Amygdala (tissue), 56 donors: ENCODE measurements at places on chromosomes 2 and 18.
A peak's percentile ranks its signal among the peaks of the same experiment; 100 is the strongest.

DNA sequence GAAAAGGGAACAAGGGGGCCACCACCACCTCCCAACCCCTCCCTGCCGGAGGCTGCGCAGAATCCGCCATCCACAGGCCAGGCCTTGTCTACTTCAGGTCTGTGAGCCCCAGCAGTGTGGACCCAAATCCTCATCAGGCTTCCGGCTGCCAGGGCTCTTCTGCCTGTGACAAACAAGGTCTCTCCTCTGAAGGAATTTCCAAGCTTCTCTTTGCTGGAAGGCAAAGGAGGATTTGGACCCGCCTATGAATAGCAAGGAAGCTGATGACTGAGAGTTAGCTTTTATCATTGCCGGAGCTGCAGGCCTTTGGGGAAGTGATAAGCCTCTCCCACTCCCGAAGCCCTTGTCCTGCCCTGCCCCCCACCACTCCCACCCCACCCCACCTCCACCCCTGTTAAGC is 93.7 kb upstream of the SH3BP4 start:
- no peak for DNase-seq

- DNase-seq: no peak
Observed at GRCh38 chr2:49029406-49029805, 124.9 kb downstream of the FSHR start.

- DNase-seq: no peak
Observed at GRCh38 chr2:68837164-68837860, 33.9 kb downstream of the BMP10 start.

DNA sequence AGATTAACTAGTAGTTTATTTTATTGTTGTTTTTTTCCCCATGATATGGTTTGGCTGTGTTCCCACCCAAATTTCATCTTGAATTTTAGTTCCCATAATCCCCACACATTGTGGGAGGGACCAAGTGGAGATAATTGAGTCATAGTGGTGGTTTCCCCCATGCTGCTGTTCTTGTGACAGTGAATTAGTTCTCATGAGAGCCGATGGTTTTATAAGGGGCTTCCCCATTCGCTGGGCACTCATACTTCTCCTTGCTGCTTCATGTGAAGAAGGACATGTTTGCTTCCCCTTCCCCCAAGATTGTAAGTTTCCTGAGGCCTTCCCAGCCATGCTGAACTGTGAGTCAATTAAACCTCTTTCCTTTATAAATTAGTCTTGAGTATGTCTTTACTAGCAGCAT is 36.5 kb downstream of the GALNT14 start:
- no peak for DNase-seq

DNA sequence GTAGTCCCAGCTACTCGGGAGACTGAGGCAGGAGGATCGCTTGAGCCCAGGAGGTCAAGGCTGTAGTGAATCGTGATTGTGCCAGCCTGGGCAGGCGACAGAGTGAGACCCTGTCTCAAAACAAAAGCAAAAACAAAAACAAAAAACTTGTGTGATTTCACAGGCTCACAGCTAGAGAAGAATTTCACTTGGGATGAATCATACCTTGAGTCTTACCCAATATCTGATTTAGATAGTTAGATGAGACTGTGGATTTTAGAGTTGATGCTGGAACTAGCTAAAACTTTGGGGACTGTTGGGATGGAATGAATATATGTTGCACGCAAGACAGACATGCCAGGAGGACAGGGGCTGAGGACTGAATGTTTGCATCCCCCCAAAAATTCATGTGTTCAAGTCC is 4.4 kb downstream of the ANKRD29 start:
- DNase-seq: no peak

GRCh38 chr2:55003706-55004639 is 46.3 kb downstream of the RTN4 start:
- no peak for DNase-seq

- no peak for DNase-seq
Observed at GRCh38 chr2:38394903-38395341, 17.8 kb upstream of the ATL2 start.

- DNase-seq: no peak
Observed at GRCh38 chr2:233007270-233007669, 5.8 kb downstream of the NGEF start.

GRCh38 chr2:191691016-191691735 is 13.2 kb downstream of the NABP1 start:
- peak; percentile 6 for DNase-seq

GRCh38 chr2:108591163-108591562 is 56.9 kb downstream of the LIMS1 start:
- no peak for DNase-seq

DNA sequence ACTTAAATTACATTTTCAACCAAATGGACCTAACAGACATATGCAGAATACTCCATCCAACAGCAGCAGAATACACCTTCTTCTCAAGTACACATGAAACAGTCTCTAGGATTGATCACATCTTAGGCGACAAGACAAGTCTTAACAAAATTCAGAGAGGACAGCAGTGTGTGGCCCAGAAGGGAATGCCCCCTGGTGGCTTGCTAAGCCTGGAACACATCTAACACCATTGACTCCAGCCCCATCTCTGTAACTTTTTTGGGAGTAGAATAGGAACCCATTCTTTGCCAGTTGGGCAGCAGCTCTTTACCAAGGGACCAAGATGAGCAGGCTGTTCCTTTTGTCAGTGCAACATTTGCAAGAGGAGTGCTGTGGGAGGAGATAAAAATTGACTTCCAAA is 249.9 kb downstream of the PLCL1 start:
- no peak for DNase-seq

GRCh38 chr2:240215676-240216051 is 75.2 kb upstream of the OTOS start:
- DNase-seq: no peak

DNA sequence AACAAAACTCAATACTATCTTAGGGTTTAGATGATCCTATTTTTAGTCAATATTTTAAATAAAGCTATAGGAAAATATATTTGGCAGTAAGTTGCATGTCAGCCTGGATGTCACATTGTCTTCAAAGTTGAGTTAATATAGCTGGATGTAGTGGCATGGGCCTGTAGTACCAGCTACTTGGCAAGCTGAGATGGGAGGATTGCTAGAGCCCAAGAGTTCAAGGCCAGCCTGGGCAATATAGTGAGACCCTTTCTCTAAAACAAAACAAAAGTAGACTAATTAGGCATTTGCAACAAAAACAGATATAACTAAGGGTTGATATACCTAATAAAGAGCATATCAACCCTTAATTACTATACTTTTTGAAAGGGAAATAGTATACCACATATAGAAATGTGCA is 254.6 kb upstream of the KCNJ3 start:
- no peak for DNase-seq

- no peak for DNase-seq
Observed at GRCh38 chr18:69878213-69878933, 69.3 kb downstream of the CD226 start.

- DNase-seq: no peak
Observed at GRCh38 chr2:172858473-172858745, 122.8 kb downstream of the RAPGEF4 start.

DNA sequence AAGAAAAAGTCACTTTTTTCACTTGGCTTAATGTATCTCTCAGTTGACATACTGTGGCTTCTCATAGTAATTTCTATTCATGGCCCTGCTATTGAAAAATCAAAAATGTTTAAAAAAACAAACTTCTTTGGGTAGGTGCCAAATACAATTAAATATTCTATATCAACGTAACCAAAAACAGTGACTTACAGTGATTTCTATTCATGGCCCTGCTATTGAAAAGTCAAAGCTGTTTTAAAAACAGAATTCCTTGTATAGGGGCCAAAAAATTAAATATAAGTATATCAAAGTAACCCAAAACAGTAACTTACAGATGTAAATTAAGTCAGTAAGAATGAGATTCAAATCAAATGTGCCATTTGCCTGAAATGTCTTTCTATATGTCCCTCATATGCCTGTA is 31.4 kb upstream of the CD302 start:
- no peak for DNase-seq

DNA sequence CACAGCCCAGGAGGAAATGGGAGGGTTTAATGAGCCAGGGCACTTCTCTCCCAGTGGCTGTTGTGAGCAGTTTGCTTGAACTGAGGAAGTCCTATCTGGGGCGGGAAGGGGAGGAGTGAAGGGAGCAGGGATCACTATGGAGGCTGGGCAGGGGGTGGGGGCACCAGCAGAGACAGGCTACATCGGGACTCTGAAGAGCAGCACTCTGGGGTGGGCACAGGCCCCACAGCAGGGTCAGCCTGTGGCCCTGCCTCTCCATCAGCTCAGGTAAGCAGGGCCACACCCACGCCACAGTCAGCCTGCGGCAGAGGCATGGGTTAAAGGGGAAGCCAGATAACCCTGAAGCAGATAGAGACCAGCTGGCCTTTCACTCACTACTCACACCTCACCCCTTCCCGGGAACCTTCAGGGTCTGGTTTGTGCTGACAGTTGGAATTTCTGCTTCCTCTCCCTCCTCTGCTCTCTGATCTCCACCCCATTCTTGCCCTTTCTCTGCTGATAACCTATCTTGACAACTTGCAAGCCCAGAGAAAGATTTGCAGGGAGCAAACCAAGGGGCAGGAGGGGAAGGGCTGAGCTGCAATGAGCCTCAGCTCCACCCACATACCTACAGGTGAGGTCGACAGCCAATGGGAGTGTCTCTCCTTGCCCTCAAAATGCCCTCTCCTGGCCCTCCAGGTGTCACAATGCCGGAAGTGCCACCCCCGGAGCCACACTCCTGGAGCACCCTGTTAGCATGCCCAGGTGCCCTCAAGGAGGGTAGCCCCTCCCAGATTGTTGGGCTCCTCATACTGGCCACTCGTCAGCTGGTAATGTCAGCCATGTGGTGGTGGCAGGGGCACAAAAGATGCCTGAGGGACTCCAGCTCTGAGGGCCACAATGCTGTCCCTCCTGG is 3.7 kb downstream of the SIGLEC15 start:
- no peak for DNase-seq

DNA sequence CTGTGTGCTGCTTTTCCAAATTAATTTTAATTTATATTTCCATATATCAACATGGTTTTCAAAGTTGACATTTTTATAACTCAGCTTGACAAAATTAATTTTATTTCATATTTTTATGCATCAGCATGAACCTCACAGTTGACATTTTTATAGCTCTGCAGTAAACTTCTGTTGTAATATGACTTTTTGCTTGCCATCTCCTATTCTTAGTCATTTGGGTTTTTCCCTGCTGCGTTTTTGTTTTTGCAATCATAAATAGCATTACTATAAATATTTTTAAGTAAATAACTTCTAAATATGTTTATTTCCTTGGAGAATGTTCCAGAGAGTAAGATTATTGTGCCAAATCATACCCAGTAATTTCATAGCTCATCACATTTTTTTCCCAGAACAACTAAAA is 21.0 kb upstream of the L3MBTL4 start:
- DNase-seq: no peak

DNA sequence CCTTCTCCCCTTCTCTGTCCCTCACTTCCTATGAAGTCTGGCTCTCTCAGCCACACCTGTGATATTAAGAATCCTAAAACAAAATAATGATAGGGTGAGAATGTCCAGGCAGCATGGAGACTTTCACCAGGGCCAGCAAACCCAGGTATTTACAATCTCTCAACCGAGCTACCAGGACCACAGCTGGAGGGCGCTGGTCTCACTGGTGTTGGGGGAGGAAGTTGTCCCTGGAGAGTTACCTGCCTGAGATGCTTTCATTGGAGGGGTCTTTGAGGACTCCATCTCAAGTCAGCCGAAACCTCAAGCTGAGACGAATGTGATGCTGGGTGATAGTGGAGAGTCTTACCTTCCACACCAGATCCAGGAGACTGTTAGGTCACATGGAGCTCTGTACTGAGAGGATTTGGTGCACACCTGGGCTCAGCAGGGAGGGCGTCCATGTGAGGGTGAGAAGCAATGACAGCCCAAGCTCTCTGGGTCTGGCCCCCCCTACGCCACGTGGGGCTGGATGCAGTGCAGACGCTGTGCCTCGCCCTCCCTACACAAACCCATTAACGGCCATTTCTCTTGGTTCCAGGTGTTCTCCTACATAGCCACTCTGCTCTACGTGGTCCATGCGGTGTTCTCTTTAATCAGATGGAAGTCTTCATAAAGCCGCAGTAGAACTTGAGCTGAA is 27.4 kb downstream of the MAL start:
- no peak for DNase-seq

- DNase-seq: no peak
Observed at GRCh38 chr2:8090748-8091700, 590.8 kb upstream of the ID2 start.

DNA sequence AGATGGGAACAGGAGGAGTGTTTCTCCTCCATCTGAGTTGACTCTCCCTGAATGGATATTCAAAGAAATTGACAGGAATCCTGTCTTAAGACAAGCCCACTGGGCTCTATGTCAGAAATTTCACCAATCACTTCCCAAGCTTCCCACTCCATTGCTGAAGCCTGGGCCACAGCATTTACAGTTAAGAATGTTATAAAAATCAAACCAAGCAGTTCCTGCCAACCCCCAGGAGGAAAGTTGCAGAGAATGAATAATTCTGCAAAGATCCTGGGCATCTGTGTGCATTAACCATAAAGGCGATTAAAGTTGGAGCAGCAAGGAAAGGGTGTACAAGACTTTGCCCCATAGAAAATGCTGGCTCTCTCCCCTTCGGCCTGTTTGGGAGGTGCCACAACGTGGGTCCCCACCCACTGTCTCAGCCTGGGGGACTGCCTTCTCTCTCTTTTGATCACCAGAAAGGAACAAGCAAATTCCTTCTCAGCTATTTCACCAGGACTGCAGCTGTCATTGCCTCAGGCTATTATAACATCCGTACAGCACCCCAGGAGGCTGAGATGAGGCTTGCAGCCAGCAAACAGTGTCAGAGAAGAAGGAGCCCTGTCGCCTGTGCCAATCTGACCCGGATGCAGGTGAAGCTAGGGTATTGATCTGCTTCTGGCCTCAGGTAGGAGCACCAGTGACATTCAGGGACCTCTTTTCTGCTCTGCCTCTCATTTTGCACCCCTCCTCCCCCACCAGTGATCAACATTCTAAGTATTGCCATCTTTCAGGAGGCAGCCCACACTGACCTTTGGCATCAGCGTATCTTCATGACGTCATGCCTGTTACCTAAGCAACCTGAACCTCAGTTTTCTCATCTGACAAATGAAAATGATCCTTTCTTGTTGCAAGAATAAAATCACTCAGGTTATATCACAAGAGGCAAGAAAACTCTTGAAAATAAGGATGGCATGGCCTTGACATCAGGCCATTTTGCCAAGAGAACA is 219.0 kb downstream of the SH3BP4 start:
- DNase-seq: no peak

DNA sequence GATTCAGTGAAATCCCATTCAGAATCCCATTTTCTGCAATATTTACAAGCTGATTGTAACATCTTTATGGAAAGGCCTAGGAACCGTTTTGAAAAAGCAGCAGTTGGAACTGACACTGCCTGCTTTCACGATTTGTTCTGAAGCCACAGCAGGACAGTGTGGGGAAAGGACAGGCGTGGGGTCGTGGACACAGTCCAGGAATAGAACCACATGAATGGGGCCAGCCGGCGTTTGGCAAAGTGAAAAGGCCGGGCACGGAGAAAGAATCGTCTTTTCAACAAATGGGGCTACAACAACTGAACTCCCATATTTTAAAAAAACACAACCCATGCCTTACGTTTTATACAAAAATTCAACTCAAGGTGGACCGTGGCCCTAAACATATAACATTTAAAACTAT is 69.8 kb downstream of the SLC66A2 start:
- no peak for DNase-seq
